Fibroblast of skin of scalp (primary cell): ENCODE measurements at places on chromosomes 6 and 20.

- peak; percentile 85 for DNase-seq
These were observed at the start of gene TRERF1 for GRCh38 chr6:42451333-42452170. Gene TRERF1, minus strand, starts transcription at chr6:42451926. Its CDS starts 182,336 bp downstream, at chr6:42269590.

- DNase-seq: no peak
These were observed 122.6 kb downstream of the HIVEP2 start for GRCh38 chr6:142822383-142822782.

DNA sequence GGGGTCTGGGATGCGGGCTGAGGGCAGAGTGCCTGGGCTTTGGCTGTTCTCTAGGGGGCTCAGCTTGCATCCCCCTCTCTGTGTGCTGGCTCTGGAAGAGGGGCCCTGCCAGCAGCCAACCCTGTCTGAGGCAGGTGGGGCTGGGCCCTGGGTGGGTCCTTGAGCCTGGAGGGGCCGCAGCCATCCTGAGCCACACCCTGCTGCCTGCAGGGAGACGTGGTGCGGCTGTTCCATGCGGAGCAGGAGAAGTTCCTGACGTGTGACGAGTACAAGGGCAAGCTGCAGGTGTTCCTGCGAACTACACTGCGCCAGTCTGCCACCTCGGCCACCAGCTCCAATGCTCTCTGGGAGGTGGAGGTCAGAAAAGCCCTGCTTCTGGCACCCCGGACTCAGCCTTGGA is 41.2 kb downstream of the ITPR3 start:
- DNase-seq: no peak

DNA sequence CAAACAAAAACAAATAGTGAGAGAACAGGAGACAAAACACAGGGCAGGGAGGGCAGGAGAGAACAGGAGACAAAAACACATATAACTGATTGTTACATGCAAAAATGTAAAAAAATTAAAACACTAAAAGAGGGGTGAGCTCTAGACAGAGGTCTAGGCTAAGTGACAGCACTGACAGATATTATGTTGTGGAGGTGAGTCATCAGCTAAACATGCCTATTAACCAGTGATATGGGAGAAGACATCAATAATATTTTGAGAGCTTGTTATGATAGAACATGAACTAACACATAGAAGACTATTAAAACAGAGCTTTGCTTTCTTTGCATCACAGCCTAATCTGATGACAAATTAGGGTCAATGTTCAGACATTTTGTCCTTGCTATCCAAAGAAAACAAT is 972.7 kb downstream of the PRIM2 start:
- no peak for DNase-seq

DNA sequence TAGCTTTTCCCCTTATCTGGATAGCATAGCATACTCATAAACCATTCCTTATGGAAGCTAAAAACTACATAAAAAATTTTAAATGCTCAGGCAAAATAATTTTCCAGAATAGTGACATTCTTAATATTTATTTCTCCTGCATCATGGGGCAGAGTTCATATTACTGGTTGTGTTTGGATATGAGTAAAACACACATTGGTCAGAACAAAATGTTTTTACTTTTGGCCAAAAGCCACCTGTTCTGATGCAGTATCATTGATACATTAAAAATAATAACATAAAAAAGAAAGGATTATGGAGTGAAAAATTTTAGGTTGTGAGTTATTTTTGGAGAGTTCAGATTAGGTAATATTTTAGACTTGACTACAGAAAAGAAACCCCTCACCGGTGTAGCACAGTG is 33.6 kb downstream of the TRAM2 start:
- DNase-seq: no peak
